ENCODE measurements at places on chromosomes 11 and 22. TPM values are rescaled to one million over a fixed set of nuclear protein-coding genes. Genes with fewer than 3 reads are reported as not detected.

FLRT1 gene
- not detected for total RNA-seq

CCDC87 gene
- 0.25 TPM for total RNA-seq

MOV10L1 gene
- not detected for total RNA-seq

GRM5 gene
- total RNA-seq, result not detected

CCDC73 gene
- not detected for total RNA-seq

CHADL gene
- 1.8 TPM for total RNA-seq

CCDC90B gene
- total RNA-seq, result 25.7 TPM

YPEL4 gene
- total RNA-seq, result 7.3 TPM

CRYBB3 gene
- not detected for total RNA-seq

GRIA4 gene
- total RNA-seq, result not detected

OR5B12 gene
- not detected for total RNA-seq

OR51V1 gene
- total RNA-seq, result not detected

TSSC4 gene
- total RNA-seq, result 47.5 TPM

APLNR gene
- not detected for total RNA-seq

PRMT3 gene
- total RNA-seq, result 11.2 TPM

PLEKHA7 gene
- 4.5 TPM for total RNA-seq

TRIM29 gene
- total RNA-seq, result not detected

OR51B5 gene
- total RNA-seq, result not detected

MPEG1 gene
- total RNA-seq, result 2.9 TPM

OR52I2 gene
- total RNA-seq, result not detected

ANO1 gene
- total RNA-seq, result not detected

MS4A6E gene
- not detected for total RNA-seq

BTBD18 gene
- total RNA-seq, result not detected

OR51A2 gene
- not detected for total RNA-seq

ARHGAP8 gene
- total RNA-seq, result 6.3 TPM

CARD16 gene
- total RNA-seq, result 22.4 TPM

OTOG gene
- not detected for total RNA-seq

RASD2 gene
- 1.4 TPM for total RNA-seq

NRXN2 gene
- total RNA-seq, result 0.05 TPM

OR5M10 gene
- total RNA-seq, result not detected

DLG2 gene
- total RNA-seq, result 2.1 TPM

OR52J3 gene
- total RNA-seq, result not detected

LDLRAD3 gene
- total RNA-seq, result 0.19 TPM

SLC25A18 gene
- not detected for total RNA-seq

MRE11 gene
- 18.6 TPM for total RNA-seq

DDIAS gene
- total RNA-seq, result 0.85 TPM

PGM2L1 gene
- total RNA-seq, result 11.8 TPM

DNAJB7 gene
- not detected for total RNA-seq

KCNQ1 gene
- total RNA-seq, result 33.1 TPM

SCGB1D2 gene
- total RNA-seq, result not detected

HSPA8 gene
- total RNA-seq, result 788 TPM

NAV2 gene
- total RNA-seq, result 0.55 TPM

PANX3 gene
- total RNA-seq, result not detected

DGAT2 gene
- total RNA-seq, result 0.19 TPM

C11orf86 gene
- total RNA-seq, result not detected

MMP27 gene
- total RNA-seq, result not detected

OR10W1 gene
- not detected for total RNA-seq

CECR2 gene
- not detected for total RNA-seq

ZBTB16 gene
- total RNA-seq, result 19.1 TPM

DRD4 gene
- total RNA-seq, result 0.70 TPM

SCUBE2 gene
- 0.17 TPM for total RNA-seq
